Caudate nucleus (tissue), 63 donors: ENCODE measurements at places on chromosomes 6 and 20.

DNA sequence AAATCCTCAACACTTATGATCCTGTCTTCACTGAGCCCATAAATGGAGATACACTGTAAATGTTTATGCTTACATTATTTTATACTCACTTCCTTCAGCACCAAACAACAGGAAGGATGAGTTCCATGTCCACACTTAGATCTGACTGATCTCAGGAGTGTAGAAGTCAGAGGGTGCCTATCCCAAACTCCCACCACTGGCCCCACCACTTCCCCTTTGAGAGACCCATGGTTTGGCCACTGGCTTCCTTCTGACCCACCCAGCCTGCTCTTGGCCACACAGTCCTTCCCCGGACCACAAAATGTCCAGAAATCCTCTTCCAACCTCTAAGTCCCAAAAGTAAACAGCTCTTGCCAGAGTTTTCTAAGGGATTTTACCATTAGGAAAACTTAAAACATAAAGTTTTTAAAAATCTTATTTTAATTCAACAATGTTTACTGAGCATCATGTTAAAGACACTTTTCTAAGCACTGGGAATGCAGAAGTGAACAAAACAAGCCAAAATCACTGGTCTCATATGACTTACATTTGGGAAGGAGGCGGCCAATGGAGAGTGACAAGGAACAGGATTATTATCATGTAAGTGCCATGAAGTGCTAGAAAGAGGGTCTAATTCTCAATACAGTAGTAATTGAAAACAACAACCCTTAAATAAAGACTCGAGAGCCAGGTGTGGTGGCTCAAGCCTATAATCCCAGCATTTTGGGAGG is 103.8 kb downstream of the NRSN1 start:
- no peak for DNase-seq

DNA sequence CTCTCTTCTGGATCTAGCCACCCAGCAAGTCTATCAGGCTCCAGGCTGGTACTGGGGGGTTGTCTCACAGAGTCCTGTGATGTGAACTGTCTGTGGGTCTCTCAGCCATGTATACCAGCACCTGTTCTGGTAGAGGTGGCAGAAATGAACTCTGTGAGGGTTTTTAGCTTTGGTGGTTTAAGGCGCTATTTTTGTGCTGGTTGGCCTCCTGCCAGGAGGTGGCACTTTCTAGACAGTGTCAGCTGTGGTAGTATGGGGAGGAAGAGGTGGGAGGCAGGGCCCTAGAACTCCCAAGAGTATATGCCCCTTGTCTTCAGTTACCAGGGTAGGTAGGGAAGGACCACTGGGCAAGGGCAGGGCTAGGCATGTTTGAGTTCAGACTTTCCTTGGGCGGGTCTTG is 75.8 kb downstream of the SNAP91 start:
- DNase-seq = no peak

DNA sequence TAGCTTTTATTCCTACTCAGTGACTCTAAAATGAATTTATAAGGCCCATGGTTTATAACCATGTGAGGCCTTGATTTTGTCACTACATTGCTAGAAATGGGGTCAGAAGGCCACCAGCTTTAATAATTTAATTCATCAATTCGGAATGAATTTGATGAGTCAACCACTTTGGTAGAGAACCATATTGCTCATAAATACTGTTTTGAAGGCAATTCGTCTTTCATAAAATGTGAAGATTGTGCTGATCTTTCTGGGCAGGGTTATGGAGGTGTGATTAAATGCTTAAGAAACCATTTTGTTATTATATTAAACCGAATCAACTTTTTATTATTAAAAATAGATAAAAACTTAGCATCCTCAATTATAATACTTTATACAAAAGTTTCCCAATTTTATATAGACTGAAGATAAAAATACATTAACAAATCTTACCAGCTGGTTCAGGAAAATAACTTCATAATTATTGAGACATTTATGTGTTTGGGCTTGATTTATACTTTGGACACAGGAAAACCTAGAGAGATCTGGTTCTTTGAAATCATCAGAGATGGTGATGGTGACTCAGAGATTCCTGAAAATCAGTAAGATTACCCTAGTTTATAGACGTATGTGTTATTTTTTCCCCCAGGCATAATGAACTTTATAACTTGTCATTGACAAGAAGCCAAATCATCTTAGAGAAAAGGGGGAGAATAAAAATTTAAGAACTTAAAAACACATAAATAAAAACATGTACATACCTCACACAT is 10.6 kb downstream of the HCRTR2 start:
- no peak for DNase-seq

DNA sequence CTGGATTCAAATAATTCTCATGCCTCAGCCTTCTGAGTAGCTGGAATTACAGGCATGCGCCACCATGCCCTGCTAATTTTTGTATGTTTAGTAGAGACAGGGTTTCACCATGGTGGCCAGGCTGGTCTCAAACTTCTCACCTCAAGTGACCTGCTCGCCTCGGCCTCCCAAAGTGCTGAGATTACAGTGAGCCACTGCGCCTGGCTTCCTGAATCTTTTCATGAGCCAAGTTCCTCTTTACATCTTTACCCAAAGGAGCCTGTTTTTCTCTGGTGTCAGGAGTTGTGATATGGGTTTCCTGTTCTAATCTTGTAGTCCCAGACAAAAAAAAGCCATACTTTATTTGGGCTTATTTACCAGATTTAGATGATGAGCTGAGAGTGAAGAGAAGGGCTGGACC is 34.4 kb downstream of the PCNA start:
- DNase-seq = no peak

- DNase-seq = no peak
These were observed 25.9 kb downstream of the MRS2 start for GRCh38 chr6:24428615-24429014.

- no peak for DNase-seq
These were observed 152.6 kb upstream of the SMLR1 start for GRCh38 chr6:130674604-130675003.

DNA sequence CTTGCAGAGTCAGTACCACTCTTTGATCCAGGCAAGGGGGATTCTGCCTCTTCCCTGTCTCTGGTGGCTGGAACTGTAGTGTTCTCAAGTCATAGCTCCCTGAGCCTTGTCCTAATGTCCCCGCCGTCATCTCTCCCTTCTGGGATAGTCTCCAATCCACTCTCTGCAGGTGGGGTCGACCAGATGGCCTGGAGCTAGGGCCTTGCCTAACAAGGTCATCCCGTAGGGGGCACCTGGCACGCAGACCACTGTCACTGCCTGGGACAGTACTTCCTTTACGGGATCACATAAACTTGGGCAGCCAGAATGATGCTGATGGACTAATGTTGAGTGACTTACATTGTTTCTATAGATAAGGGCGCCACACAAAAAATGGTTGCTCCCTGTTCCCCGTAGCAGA is 118.9 kb upstream of the SLC22A23 start:
- no peak for DNase-seq

DNA sequence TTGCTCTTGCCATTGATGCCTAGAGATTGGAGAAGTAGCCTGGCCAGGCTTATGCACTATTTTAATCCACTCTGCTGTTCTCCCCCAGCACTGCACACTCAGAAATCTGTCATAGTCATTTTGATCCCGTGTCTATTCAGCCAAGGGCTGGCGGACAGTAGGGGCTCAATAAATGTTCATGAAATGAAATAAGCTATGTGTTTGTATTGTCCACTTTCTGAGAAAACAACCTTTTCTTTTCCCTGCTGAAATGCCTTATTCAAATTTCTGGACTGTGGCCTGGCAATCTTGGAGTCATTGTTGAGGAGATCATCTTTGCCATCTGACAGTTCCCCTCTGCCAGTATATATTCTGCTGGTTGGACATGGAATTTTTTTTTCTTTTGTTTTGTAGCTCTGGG is 550.4 kb upstream of the MAP3K7 start:
- no peak for DNase-seq

GRCh38 chr20:11949711-11950110 is 32.0 kb downstream of the BTBD3 start:
- no peak for DNase-seq

DNA sequence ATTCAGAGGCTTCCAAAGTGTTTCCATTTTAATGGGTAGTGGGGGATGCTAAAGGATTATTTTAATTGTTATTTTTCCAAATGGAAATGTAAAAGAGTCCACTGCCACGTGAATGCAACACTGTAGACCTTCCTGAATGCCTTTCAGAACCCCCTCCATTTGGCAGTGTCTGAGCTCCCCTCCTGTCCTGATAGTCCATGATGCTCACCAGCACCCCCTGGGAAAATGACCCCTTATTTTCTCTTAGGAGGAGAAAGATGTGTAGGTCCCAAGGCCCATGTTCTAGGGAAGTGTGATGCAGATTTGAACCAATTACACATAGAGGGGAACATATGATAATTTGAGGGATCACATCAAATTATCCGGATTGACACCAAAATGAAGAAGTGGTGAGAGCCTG is 46.8 kb upstream of the SH3BGRL2 start:
- no peak for DNase-seq

- peak; percentile 32 for DNase-seq
These were observed 11.4 kb upstream of the RAMACL start for GRCh38 chr6:166597711-166598440.

DNA sequence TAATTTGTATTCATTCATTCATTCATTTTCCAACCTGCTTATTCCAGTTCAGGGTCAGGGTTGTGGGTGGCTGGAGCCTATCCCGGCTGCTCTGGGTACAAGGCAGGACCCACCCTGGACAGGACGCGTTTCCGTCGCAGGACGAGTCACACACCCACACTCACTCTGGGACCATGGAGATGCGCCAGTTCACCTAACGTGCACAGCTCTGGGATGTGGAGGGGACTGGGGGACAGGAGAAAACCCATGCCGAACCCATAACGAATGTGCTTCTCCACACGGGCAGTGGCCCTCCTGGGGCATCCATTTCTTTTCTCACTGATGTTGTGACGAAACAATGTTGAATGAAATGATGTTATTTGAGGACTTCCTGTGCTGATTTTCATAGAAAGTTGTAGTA is 26.5 kb downstream of the ERMARD start:
- DNase-seq = no peak

GRCh38 chr20:36061754-36062153 is 92.8 kb upstream of the EPB41L1 start:
- DNase-seq = no peak

GRCh38 chr20:47272893-47273590 is 83.5 kb downstream of the ZMYND8 start:
- DNase-seq = no peak
